ENCODE measurements at places on chromosomes 2 and 18.

DNA sequence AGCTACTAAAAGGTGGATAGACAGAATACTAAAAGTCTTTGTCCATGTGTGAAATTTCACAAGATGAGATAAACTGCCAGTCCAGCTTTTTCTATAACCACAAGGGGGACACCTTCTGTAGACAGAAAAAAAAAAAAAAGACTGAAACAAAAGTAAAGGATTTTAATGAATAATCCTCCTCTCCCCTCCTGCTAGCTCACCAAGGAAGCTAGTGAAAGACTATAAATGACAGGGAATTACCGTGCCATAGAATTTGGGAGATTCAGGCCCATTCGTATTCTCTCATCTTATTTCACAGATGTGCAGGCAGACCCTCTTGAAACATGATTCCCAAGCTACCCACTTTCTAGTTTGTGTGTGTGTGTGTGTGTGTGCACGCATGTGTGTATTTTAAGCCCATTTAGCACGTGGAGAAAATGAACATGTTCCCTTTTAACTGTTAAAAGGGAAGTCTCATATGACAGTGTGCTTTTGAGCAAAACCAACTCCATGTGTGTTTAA lies 36.3 kb upstream of the SLC8A1 start:
- DNase-seq, result no peak

DNA sequence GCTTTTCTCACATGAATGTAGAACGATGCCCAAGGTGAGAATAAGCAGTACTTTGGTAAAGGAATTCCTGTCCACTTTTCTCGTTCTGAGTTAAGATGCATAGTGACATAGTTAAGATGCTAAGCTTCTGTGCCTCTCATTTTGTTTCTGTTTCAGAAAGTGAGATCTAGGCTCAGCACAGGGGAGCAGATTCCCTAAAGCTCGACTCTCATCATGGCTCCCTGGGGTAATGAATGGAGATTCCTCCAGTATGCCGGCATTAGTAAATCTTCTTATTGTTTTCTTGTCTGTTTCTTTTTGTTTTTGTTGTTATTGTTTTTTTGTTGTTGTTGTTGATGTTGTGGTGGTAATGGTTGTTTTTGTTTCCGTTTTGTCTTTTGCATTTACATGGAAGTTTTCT lies 225.4 kb downstream of the LRRTM4 start:
- DNase-seq, result no peak

GRCh38 chr2:216967889-216968288 lies 108.0 kb upstream of the TNP1 start:
- no peak for DNase-seq

DNA sequence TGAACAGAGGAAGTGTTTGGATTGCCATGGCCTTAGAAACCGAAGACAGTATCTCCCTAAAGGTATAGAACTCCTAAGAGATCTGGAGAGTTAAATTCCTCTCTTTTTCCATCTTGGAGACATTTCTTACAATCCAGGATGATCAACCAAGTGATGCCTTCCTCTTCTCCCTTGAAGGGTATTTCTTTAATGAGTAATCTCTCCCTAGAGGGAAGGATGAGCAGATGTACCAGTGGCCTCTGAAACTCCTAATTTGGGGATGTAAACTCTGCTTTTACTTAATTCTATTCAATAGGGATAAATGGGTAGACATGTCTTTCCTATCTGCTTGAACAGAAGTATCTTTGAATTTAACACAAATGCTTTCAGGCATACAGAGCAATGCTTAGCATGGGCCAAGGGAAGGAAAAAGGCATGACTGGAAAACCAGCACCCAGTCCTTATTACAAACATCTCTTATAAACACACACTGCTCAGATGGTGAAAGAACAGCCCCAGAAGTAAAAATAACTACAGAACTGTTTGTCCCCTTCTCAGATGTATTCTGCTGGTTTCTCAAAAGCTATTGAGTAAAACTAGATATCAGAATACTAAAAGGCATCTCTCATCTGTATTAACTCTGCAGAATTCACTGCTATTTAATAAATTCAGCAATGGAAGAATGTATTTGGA lies 4.7 kb upstream of the THNSL2 start:
- DNase-seq, result no peak

- DNase-seq, result no peak
These were observed 58.2 kb downstream of the PMAIP1 start for GRCh38 chr18:59957957-59958356.

GRCh38 chr18:77071711-77072292 lies 60.8 kb downstream of the MBP start:
- peak; percentile 70 for DNase-seq

GRCh38 chr2:43199492-43200488 lies 26.6 kb downstream of the ZFP36L2 start:
- DNase-seq, result no peak

- peak; percentile 24 for DNase-seq
These were observed 6.8 kb downstream of the ESCO1 start for GRCh38 chr18:21593540-21594257.

- no peak for DNase-seq
These were observed 842.3 kb downstream of the BCL11A start for GRCh38 chr2:59711121-59711520.

DNA sequence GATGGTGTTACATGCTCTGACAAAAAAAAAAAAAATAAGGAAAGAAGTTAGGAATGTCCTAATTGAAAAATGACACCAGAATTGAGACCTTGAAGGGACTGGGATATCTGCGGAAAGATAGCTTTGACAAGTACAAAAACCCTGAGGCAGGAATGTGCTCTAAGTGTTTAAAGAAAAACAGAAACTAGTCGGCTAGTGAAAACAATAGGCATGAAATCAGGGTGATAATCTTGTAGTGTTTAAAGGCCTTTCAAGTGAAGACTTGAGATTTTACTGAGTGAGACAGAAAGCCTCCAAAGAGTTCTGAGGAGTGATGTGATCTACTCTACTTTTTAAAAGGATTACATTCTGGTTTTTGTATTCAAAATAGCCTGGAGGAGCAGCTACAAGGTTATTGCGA lies 107.4 kb downstream of the COBLL1 start:
- DNase-seq, result no peak

GRCh38 chr18:48782381-48782861 lies 168.3 kb downstream of the SMAD7 start:
- no peak for DNase-seq

GRCh38 chr2:101442667-101443061 lies 32.2 kb downstream of the RFX8 start:
- no peak for DNase-seq

- no peak for DNase-seq
These were observed 151.3 kb downstream of the KLHL29 start for GRCh38 chr2:23536326-23536725.

DNA sequence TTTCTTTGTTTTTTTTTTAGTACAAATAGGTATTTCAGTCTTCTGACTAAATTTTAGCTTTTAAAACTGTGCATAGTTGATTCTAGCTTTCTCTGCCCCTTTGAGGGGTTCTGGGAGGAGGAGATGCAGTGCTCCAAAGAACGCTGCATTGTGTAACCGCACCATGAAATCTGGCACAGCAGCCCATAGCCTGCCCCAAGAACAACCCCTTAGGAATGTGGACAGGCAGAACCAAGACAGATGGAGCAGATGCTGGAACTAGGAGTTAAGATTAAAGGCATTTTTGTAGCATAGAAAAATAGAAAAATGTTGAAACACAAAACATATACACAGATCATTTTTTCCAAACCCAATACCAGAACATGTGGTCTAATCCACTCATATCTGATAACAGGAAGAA lies 187.5 kb downstream of the SCG2 start:
- DNase-seq, result no peak

DNA sequence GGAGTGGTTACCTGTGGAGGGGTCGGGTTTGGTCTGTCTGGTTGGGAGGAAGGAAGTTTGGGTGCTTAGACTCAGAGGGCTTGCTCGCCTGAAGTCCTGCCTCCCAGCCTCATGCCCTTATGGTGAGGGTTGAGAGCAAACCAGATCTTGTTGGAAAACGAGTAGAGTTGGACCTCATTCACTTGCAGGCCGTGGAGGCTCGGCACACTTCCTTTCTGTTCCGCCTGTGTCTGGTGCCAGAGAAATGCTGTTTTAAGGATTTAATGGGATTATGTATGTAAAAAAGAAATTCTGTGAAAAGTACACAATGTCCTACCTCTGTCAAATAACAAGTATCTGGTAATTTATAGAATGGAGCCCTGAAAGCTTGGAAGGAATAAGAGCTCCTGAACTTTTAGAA lies 29.6 kb downstream of the GATA6 start:
- DNase-seq, result no peak

- DNase-seq, result no peak
These were observed 6.3 kb downstream of the OSR1 start for GRCh38 chr2:19351899-19352697.

- DNase-seq, result peak; percentile 3
These were observed 678 bp upstream of the ZNF24 start for GRCh38 chr18:35344736-35345459.

DNA sequence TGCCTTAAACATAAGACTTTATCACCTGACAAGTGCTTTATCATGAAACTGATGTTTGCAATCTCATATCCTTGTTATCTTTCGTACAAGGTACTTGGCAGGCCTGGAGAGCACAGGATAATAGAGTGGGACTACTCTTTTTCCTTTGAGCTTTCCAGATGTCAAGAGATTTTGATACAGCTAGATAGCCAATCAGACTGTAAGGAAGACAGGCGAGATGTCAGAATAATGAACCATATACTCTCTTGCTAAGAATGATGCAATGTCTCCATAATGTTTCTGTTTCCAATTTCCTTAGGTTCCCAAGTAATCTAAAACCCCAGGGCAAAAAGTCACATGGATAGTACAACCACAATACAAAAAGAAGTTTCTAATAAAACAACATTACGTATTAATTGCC lies 313.1 kb downstream of the PDE11A start:
- DNase-seq, result no peak

GRCh38 chr2:139867601-139868226 lies 1087.5 kb upstream of the NXPH2 start:
- DNase-seq, result no peak

DNA sequence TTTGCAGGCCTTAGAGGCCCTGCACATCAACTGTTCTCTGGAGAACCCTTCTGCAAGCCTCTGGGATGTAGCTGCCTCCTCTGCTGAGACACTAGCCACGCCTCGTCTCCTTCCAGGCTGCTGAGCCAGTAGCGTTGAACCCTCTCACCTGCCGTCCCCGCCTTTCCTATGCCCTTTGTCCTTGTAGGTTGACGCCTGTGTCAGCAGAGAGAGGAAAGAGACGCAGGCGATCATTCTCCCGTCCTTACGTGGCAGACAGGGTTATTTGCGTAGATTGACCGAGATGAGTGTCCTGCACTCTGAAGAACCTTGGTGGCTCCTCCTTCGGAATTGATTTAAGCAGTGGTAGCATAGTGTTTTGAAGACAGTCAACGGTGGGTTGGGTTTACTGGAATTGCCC lies 27.8 kb downstream of the ID2 start:
- no peak for DNase-seq

DNA sequence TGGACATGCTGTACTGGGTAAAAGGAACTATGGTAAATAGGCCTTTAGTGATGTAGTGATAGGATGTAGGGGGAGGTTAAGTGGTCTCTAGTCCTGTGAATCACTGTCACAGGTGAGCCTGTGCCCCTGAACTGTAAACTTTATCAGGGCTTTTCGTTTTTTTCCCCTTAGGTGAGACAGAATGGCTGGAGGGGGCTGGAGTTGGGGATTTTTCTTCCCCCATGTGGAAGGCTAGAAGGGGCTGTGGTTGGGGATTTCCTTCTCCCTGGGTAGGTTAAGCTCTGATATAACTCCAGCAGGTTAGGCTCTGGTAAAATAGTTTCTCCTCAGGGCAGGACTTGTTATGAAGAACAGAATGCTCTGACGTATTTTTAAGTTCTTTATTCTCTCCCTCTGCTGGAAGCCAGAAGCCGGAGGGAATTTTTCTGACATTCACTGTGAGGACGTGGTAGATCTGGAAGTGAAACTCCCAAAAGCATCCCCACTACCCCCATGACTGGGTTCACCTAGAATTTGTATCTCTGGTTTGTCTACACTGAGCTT lies 28.5 kb downstream of the PIKFYVE start:
- DNase-seq, result no peak

- peak; percentile 16 for DNase-seq
These were observed 12.2 kb downstream of the PLB1 start for GRCh38 chr2:28507796-28508764.

DNA sequence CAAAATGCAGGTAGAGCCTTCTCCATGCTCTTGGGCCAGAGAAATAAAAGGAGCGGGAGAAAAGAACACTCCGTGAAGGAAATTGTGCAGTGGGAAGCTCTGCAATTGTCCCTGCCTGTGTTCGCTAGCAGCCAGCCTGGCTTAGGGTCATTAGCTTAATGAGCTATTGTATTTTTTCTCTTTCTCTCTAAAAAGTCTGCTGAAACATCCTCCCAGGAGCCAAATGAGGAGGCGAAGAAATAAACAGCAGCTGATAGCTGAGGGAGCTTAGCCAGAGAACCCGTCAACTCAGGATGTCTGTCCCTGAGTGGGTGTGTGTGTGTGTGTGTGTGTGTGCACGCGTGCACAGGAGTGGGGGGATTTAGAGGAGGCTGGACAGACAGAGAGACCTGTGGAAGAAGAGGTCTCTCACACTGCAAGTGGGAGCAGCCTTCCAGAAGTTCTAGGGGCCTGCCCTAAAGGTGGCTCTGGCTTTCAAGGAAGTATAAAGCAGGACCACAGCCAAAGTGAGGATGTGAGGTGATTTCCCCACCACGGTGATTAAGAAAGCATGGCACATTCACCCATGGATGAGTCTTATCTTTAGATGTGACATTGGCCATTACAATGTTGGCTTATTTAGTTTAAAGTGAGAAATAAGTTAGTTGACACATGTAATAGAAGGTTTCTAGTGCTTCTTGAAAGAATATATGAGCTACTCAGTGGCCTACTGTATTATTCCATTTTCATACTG lies 690.4 kb downstream of the RNF144A start:
- DNase-seq, result no peak

DNA sequence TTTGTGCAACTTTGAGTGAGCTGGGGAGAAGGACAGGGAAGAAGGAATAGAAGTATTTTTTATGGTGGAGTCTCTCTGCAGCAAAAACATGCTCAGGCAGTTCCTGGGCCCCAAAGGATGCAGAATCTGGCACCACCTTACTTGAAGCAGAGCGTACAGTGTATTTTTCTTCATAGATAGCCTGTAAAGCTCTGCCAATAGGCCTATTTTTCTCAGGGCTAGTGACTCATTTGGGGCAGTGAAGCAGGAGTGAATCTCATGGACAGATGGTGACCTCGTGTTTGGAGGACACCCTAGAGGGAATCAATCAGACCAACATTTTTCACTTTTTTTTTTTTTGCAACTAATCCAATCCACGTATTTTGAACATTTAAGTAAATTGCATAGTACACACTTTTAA lies 268.1 kb upstream of the CXCR4 start:
- DNase-seq, result no peak

GRCh38 chr2:219425238-219426067 lies 7.3 kb downstream of the DES start:
- DNase-seq, result no peak

DNA sequence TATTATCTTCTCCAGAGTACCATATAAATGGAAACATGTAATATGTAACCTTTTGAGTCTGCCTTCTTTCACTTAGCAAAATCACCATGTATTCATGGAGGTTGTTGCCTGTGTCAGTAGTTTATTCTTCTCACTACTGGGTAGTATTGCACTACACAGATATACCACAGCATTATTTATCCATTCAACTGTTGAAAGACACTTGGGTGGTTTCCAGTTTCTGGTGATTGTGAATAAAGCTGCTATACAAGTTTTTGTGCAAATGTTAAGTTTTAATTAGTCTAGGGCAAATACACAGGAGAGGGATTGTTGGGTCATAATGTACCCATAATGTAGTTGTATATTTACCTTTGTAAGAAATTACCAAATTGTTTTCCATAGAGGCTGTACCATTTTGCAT lies 29.6 kb upstream of the RPRD1A start:
- no peak for DNase-seq

- peak; percentile 61 for DNase-seq
These were observed 22.4 kb downstream of the ARL6IP6 start for GRCh38 chr2:152740743-152741328.

- DNase-seq, result no peak
These were observed 11.6 kb downstream of the GPD2 start for GRCh38 chr2:156447761-156448160.
